ENCODE measurements at places on chromosomes 4 and X. TPM values are rescaled to one million over a fixed set of nuclear protein-coding genes. Genes with fewer than 3 reads are reported as not detected.
A peak's percentile ranks its signal among the peaks of the same experiment; 100 is the strongest.

DNA sequence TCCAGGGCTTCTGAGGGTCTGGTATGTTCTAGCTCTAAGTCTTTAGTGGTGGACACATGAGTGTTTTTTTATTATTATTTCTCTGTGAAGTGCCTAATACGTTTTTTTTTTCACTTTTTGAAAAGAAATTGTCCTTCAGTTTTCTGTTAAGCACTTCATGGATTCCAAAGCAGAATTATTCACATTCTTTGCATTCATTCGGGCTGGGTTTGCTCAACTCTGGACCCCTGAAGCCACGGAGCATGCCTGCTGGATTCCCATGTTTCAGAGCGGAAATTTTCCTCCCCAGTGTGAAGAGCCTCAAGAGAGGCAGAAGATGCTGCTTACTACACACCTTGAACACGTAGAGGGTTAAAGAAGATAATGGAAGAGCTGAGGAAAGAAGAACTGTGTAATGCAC lies 107.5 kb downstream of the EGF start:
- H3K27ac ChIP-seq, result no peak overlapping the region
- no peak for DNase-seq
- H3K36me3 ChIP-seq, result no peaks in the 10 kb centered on the region
- H3K27me3 ChIP-seq, result no peaks in the 10 kb centered on the region
- H3K4me1 ChIP-seq, result no peaks in the 10 kb centered on the region

GLRA2 gene
- total RNA-seq, result not detected

- H3K4me1 ChIP-seq, result no peaks in the 10 kb centered on the region
- no peaks in the 10 kb centered on the region for H3K27me3 ChIP-seq
- no peak overlapping the region for H3K4me3 ChIP-seq
- DNase-seq, result no peak
- H3K27ac ChIP-seq, result no peak overlapping the region
Measured at GRCh38 chrX:77453190-77453589, 6.0 kb downstream of the FGF16 start.

EVC2 gene
- total RNA-seq, result 4.9 TPM

- no peaks in the 10 kb centered on the region for H3K36me3 ChIP-seq
- H3K27me3 ChIP-seq, result no peaks in the 10 kb centered on the region
- no peak overlapping the region for H3K4me3 ChIP-seq
- no peaks in the 10 kb centered on the region for H3K4me1 ChIP-seq
- DNase-seq, result no peak
Measured at GRCh38 chrX:146881521-146881920, 67.0 kb upstream of the CXorf51A start.

- H3K4me3 ChIP-seq, result no peak overlapping the region
- H3K27me3 ChIP-seq, result no peaks in the 10 kb centered on the region
- no peaks in the 10 kb centered on the region for H3K36me3 ChIP-seq
- DNase-seq, result no peak
- no peaks in the 10 kb centered on the region for H3K4me1 ChIP-seq
Measured at GRCh38 chrX:51837451-51837850, 56.0 kb upstream of the MAGED1 start.

GRCh38 chr4:176149680-176150355 lies 45.6 kb downstream of the SPATA4 start:
- no peaks in the 10 kb centered on the region for H3K4me1 ChIP-seq
- H3K27me3 ChIP-seq, result no peaks in the 10 kb centered on the region
- H3K27ac ChIP-seq, result no peak overlapping the region
- no peaks in the 10 kb centered on the region for H3K36me3 ChIP-seq
- H3K4me3 ChIP-seq, result no peak overlapping the region

BEND2 gene
- 0.24 TPM for total RNA-seq

- DNase-seq, result no peak
- H3K36me3 ChIP-seq, result no peaks in the 10 kb centered on the region
- H3K27me3 ChIP-seq, result no peaks in the 10 kb centered on the region
- no peak overlapping the region for H3K4me3 ChIP-seq
- no peaks in the 10 kb centered on the region for H3K4me1 ChIP-seq
Measured at GRCh38 chr4:17726911-17727310, 54.5 kb downstream of the FAM184B start.

DNA sequence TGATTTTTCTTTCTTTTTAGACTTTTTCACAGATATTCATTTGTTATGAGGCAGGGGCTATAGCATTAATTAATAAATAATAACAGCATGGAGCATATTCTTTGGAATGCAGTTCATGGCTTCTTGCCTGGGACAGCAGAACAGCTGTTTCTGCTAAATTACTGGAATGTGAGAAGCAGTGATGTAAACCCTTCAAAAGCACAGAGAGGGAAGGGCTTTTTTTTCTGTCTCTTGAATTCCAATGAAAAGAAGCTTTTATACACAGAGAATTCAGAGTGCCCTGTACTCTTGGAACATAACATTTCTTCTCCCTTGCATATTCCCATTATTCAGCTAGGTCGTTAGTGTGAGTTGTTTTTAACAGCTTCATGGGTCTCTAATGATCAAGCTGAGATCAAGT lies 28.5 kb upstream of the ANK2 start:
- DNase-seq, result no peak
- H3K4me3 ChIP-seq, result no peak overlapping the region
- H3K4me1 ChIP-seq, result no peaks in the 10 kb centered on the region
- no peaks in the 10 kb centered on the region for H3K36me3 ChIP-seq

- no peak overlapping the region for H3K27ac ChIP-seq
- no peak overlapping the region for H3K4me3 ChIP-seq
- no peaks in the 10 kb centered on the region for H3K27me3 ChIP-seq
- H3K36me3 ChIP-seq, result no peaks in the 10 kb centered on the region
- peaks cover 38% of the 10 kb centered on the region for H3K4me1 ChIP-seq
- no peak for DNase-seq
Measured at GRCh38 chrX:13694359-13694758, 5.4 kb downstream of the RAB9A start.

KLKB1 gene
- 1.6 TPM for total RNA-seq

DNA sequence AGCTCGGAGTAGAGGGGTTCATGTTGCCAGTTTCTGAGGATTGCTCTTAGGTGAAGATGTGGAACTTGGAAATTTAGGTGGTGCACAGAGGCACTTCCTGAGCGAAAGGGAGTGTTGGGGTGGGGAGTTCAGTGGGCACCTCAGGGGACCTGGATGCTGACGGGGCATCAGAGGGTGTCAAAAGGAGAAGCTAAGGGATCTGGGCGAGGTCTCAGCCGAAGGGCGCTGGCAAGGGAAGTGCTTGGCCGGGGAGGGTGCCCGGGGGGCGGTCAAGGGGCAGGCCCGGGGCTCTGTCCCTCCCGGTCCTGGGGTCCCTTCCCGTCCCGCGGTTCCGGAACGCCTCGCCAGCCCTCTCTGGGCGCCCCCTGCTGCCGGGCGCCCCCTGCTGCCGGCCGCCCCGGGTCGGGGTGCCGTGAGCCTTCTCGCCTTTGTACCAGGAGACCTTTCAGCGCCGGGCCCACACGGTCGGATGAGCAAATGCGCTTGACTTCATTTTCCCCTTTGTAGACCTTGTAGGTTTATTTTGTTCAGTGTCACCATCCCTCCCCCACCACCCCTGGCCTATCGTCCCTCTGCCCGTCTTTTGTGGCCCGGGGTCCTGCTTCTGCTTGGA lies 3.0 kb upstream of the PHOX2B start:
- DNase-seq, result no peak
- H3K36me3 ChIP-seq, result no peaks in the 10 kb centered on the region
- H3K4me1 ChIP-seq, result no peaks in the 10 kb centered on the region

- peak overlapping the region; percentile 76 for H3K4me3 ChIP-seq
- no peaks in the 10 kb centered on the region for H3K27me3 ChIP-seq
- no peak overlapping the region for H3K27ac ChIP-seq
- no peaks in the 10 kb centered on the region for H3K36me3 ChIP-seq
- peaks cover 14% of the 10 kb centered on the region for H3K4me1 ChIP-seq
Measured at GRCh38 chr4:153345012-153345981, 809 bp downstream of the MND1 start.
